Fibroblast of lung (primary cell): ENCODE measurements at places on chromosomes 2 and 18.

DNA sequence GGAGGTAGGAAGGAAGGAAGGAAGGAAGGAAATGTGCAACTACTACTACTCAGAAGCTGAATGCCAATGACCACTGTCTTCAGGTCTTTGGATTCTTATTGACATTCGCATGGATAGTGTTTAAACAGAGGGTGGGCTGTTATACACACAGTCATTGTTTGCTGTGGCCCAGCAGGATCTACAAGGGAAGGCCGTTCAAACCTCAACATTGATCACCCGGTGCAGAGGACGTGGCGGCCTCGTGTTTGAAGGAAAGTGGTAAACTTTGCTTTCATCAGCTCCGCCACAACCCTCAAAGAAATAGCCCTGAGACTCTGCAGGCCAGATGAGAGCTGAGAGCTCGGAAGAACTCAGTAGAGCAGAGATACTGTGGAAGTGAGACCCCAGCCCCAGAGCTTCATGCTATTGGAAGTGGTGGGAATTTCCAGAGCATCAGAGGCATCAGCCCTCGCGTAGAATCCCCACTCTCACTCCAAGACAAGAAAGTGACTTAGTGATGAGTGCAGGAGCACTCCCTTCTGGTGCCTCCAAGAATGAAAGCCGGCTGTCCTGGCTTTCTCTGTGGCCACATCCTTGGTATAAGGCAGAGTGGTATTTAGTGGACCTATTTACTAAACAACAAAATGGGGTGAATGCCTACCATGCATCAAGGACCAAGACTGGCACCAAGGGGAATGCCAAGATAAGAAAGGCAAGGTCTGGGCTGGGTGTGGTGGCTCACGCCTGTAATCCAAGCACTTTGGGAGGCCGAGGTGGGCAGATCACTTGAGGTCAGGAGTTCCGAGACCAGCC, 10.1 kb upstream of the ROCK2 start:
- DNase-seq: no peak

GRCh38 chr2:68377137-68377780, 12.2 kb downstream of the PLEK start:
- no peak for DNase-seq

- no peak for DNase-seq
These were observed 35.2 kb downstream of the LRP1B start for GRCh38 chr2:142095647-142096046.

GRCh38 chr2:51014759-51015158, 17.2 kb downstream of the NRXN1 start:
- no peak for DNase-seq

GRCh38 chr2:66472225-66472843, 37.4 kb downstream of the MEIS1 start:
- no peak for DNase-seq

- DNase-seq: peak; percentile 62
These were observed 32.0 kb upstream of the CAB39 start for GRCh38 chr2:230680463-230681170.

DNA sequence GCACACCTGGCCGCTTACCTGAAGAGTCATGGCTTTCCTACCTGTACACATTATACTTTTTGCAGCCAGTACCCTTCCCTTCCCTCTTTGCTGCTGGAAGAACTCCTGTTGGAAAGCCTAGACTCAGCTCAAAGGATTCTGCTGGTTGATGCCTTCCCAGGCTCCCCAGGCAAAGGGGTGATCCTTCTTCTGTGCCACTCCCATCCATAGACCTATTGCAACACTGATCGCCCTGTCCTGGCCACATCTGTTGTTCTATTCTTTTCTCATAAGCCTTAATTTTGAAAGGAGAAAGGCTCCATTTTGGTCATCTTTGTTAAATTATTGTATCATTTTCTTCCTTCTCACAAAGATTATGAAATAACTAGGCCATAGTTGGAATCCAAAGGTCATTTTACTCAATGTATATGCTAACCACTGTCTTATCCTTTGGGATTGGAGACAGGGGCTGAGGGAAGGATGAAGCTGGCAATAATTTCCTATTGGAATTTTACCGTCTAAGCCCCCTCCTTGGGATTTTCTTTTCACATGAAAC, 3.4 kb upstream of the PRKCE start:
- no peak for DNase-seq

DNA sequence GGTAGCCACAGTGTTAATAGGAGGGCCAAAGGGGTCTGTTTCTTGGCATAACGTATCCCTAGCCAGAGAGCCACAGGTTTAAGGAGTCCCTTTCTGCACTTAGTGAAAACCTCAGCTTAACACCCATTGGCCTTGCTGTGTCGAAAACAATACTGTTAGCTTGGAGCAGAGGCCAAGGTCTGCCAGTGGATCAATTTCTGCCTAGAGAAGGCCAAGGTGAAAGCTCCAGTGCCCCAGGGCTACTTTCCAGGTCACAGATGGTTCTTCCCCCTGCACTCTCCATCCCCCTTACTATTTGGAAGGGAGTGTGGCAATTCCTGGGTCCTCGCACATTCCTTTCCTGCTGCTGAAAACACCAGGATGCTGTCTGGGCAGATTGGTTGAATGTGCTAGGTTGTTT, 74.8 kb upstream of the TNP1 start:
- DNase-seq: no peak

DNA sequence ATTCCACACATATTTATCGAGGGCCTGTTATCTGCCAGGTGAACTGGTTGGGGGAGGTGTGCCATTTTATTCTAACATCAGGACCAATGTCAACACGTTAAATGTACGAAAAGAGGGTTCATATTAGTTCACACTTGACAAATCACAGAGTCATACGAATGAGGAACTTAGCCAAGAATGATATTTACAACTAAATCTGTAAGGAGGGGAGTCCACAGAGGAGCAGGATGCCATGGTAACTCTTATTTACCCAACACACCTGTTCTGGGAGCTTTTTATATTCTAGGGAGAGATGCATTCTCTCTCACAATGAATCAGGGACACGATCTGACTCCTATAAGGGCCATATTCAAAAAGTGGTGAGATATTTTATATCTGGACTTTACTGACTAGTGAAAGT, 144.1 kb downstream of the CDC42EP3 start:
- DNase-seq: no peak

DNA sequence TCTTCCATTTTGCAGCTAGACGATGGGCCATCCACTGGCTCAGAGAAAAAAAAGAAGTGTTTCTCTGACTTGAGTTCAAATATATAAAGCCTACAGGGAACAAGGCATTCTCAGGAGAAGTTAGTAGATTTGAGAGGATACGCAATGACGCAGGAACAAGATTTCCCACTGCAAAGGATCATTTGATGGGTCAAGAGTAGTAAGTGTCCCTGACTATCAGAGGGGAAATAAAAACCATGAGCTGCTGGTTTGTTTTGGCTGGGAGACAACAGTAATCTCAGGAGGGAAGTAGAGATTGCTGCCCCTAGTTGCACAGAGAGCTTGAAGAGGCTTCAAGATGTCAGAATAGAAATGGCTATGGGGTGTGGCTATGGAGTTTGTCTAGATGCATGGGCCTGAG, 22.3 kb upstream of the MYO1B start:
- no peak for DNase-seq

GRCh38 chr18:72830109-72830508, 37.7 kb downstream of the NETO1 start:
- DNase-seq: no peak

DNA sequence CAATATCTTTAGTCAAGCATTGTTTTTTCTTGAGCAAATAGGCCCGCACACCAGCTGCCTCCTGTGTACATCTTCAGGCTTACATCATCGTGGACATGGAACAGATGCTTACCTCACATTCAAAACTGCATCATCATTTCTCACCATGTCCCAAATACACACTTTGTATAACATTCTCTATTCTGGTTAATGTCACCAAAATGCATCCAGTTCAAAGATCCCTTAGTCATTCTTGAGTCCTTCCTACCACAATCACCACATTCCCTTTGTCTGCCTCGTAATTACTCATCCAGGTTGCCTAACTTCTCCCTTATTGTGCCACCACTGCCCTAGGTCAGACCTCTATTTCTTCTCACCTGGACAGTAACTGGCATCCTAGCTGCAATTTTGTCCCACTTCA, 373.7 kb upstream of the GALNT5 start:
- DNase-seq: peak; percentile 38

- no peak for DNase-seq
These were observed 52.1 kb downstream of the FMNL2 start for GRCh38 chr2:152387041-152387440.

DNA sequence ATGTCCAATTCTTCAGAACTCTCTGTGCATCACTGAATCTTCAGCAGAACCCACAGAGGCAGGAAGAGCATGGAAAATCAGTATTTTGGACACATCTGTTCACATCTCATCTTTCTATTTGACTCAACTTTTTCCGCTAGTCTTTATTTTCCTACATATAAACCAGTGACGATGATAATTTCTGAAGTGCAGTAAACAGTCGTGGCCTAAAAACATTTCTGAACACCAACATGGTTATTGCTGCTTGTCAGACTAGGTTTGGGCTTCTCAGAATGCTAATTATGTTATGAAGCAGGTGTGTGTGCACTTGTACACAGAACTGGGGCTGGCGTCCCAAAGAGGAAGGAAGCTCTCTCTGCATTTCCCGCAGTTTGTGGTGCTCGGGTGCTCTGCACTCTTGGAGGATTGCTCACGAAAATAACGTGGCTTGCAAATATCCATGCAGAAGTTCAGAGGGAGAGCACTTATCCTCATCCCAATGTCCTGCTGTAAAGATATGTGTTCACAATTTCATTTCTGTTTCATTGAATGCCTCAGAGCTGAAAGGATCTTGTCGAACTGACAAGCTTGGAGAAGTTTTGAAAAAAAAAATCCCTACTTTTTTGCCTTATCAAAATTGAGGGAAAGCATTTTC, 50.8 kb downstream of the EDAR start:
- DNase-seq: no peak

- peak; percentile 84 for DNase-seq
These were observed 4.3 kb downstream of the IGFBP5 start for GRCh38 chr2:216690853-216691741.

DNA sequence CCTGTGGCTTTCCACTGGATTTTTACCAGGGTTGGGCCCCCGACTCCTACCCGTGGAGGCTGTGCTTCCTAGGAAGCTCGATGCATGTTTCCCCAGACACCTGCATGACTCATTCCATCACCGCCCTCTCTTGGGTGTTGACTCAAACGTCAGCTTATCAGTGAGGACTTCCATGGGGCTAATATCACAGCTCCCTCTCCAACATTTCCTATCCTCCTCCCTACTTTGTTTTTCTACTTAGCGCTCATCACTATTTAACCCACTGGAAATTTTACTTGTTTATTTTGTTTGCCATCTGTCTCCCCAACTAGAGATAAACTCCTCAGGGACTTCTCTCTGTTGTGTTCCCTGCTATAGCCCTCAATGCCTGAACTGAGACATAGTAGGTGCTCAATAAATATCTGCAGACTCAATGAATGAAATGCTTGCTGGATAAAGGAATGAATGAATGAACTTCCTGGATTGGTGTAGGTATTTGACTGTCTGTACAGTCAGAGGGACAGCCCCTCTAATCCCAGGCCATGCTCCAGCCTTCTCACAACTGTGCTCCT, 89.7 kb upstream of the MSH2 start:
- DNase-seq: no peak

GRCh38 chr2:39736640-39737039, 42.4 kb downstream of the THUMPD2 start:
- DNase-seq: peak; percentile 99

DNA sequence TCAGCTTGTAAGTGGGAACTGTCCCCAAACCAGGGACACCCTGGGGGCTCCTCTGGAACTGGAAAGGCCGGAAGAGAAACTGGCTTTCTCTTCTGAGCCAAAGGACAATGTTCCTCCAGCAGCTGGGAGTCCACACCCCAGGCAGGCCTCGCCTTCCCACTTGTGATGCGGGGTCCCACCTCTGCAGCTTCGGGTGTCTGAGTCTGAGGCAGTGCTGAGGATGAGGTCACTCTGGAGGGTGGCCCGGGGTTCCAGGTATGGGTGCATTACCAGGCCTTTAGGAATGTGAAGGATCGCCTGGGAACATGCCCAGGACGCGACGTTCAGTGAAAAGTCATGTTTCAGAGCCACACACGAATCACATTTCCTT, 18.2 kb upstream of the BOK start:
- DNase-seq: no peak

GRCh38 chr18:11987527-11987926, 6.2 kb downstream of the IMPA2 start:
- no peak for DNase-seq

GRCh38 chr18:49073437-49073836, 122.7 kb upstream of the SMAD7 start:
- no peak for DNase-seq

DNA sequence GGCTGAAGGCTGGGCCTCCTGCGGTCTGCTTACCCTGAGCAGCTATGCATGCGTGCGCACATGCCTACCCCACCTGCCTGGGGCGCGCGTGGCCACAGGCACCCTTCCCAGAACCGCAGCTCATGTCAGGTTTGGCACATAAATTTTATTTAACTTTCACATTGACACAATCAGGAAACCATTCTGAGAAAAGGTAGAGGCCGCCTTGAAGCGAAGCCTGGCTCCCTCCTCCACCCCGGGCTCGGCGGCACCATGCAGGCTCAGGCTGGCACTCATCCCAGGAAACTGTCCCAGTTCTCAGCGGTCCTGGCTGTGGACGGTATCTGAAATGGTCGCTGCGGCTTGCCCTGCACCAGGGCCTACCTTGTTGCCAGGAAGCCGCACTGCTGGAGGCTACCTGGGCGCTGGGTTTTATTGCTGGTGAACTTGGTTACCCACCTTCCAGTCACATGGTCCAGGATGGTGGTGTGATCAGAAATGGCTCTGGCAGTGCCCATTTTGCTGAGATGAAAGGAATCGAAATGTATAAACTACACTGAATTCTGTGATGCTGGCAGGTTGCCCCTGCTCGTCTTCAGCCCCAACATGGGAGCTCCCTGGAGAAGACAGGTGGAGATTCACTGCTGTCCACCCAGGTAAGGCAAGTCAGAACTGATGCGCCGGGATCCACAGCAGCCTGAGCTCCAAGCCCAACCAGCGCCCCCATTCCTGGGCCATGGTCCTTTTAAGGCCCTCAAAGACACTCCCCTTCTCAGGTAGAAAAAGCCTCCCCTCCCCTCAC, 25.5 kb downstream of the CHST10 start:
- no peak for DNase-seq

DNA sequence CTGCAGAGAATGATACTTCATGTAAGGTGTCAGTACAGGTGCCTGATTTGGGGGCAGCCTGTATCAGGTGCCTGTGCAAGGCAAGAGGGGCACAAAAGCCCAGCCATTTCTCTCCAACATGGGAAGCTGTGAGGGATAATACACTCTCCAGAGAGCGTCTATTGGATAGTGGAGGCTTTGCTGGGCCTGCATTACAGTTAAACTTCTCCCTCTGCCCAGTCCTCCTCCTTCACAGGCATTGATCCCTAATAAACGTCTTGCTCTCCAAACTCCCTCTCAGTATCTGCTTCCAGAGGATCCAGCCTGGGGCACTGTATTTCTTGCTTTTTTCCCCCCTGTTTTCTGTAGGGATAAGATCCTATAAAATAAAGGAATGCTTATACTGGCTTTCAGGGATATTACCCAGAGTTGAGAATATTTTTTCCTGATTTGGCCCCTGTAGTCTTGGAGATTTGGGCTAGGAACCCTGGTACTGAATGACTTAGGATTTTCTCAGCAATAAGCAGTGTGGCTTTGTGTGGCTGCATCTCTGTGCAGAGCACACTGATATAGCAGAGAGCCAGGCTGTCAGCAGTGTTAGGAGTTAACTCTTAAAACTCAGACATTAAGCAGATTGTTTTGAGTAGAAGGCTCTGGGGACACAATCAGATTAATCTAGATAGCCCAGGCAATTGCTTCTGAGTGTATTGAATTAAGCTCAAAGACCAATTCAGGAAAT, 330.6 kb downstream of the CYRIA start:
- DNase-seq: no peak

- DNase-seq: no peak
These were observed 9.2 kb upstream of the D2HGDH start for GRCh38 chr2:241724975-241725870.

- no peak for DNase-seq
These were observed 59.3 kb downstream of the SERTAD2 start for GRCh38 chr2:64594226-64594989.
